Activated effector memory CD4-positive, alpha-beta T cell treated with anti-CD3 and anti-CD28 coated beads, Interleukin-2, amount 50 U/mL, for 16 hours (primary cell): ENCODE measurements at places on chromosomes 4 and X.

DNA sequence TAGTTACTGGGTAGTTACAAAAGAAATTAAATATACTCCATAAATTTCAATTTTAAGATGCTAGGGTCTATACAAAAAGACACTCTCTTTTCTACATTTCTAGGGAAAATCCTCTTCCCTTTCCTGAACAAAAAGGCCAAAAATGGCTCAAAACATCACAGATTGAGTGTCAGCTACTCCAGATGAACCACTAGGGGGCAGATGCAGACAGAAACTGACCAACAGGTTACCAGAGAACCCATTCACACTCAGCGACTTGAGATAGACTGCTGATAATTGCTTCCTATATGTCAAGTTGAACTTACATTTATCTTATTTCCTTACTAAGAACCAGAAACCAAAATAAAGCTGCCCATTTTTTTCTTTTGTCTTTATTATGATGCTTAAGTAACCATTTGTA, 83.4 kb upstream of the MID1IP1 start:
- DNase-seq: no peak

DNA sequence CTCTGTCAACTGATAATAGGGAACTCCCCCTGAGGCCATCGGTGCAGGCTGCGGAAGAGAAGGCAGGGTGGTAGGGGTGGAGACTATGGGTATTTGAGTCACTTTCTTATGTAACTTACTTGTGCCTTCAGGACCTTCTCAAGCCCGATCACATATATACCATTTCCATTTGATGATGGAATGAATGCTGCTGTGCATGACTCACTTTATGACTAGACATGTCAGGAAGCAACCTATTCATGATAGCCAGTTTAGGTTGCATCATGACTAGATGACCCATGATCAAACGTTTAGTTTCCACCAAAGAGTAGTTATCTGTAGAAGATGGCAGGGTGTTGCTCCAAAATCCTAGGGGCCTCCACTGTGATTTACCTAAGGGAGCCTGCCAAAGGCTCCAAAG, 435.5 kb downstream of the DTHD1 start:
- DNase-seq: no peak

- no peak for DNase-seq
Measured at GRCh38 chr4:178632415-178632814, 1190.2 kb upstream of the AGA start.

DNA sequence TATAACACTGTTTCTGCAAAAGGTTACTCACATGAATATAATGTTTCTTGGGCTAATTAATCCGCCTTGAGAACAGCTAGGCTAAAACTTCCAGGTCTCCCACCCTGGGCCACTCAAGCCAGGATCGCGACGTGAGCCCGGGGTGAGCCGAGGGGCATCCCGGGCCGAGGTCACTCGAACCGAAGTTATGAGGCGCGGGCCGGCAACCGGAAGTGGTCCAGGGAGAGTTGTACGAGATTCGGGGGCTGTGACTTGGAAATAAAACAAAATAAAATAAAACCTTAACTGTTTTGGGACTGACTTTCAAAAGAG, 317 bp downstream of the CMC4 start:
- no peak for DNase-seq

GRCh38 chr4:180240670-180241069, 2002.5 kb upstream of the TENM3 start:
- DNase-seq: no peak

- DNase-seq: no peak
Measured at GRCh38 chr4:138114434-138114833, 127.7 kb downstream of the SLC7A11 start.

DNA sequence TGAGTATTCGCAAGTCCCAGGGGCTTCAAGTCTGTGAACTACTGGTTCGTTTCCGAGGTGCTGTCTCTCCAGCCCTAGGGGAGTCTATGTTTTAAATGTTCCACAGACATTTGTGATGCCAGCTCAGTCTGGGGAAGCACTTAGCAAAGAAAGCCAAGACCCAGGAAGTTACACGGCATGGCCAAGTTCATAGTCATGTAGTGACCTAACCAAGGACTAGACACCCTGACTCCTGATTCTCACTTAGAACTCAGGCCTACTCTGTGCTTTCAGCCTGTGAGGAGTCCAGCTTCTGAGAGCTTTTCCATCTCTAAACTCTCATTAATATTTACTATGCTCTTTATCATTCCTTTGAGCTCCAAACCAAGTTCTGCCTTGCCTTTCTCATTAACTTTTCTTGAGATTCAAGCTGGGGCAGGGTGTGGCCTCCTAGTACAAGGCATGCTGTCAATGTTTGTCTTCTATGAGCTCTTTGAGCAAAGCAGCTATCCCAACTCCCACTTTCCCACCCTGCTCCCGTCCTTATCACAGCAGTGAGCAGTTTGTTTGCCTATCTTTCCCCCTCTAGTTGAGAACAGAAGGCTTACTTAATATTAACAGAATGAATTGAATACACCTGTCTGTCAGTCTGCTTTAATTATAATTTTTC, 105.4 kb upstream of the FAM9C start:
- DNase-seq: no peak

DNA sequence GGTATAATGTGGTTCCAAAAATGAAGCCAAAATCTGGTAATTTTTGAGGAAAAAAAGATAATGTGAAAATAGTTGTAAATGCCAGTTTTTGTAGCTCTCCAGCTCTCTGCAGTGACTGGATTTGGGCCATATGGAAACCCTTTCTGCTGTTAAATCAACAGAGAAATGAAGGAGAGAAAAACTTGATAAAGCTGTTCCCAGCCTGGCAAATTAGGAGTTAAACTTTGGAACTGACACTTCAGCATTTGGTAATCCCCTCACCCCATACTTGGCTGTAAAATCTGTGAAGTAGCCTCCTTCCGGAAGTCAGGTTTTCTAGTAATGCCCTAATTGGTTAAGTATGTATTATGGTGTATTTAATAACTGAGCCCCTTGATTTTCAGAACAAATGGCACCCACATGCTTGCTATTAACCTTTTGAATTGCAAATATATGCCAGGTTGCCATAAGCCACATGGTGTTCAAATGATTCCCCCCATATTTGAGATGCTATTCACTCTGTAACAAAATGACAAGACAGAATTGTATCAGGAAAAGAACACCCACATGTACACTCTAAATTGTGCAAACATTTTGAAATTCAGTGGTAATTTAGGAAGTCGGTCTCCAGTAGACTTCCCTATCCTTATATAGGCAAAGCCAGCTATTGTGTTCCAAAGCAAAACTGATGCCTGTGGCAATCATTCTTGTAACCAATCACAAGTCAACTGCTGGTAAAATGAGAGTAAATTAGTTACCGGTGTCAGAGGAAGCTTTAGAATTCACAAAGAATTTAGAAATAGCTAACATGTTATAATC, 96.3 kb upstream of the ADAMTS3 start:
- no peak for DNase-seq

DNA sequence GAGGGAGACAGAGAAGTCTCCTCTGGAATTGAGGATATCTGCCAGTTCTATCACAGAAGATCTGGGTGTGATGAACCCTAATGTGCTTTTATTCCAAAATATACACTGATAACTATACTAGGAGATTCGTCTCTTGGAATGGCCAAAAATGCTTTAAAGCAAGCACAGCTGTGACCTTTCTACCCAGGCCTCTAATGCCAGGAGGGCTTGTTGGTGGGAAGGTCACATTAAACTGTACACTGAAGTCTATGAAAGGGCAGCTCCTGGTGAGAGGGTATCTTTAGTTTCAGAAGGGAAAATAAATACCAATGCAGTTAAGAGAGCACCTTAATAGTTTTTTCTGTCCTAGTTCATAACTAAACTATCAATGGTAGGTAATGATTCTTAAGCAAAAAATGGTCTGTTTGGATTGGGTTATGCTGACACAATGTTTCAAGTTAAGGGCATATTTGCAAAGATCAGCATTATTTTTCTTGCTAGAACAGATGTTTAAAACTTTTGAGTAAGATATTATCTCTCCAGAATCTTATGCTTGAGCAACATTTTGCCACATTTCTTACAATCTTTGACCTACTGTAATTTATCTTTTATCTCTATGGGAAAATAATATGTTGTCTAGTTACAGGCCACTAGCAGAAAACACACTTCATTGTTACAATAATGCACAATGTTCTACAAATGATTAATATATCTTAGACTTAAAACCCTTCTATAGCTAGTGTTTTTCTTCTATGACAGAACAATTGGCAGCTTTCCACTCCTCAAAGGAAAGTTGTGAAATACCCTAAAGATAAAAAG, 59.6 kb downstream of the SEC24D start:
- no peak for DNase-seq

DNA sequence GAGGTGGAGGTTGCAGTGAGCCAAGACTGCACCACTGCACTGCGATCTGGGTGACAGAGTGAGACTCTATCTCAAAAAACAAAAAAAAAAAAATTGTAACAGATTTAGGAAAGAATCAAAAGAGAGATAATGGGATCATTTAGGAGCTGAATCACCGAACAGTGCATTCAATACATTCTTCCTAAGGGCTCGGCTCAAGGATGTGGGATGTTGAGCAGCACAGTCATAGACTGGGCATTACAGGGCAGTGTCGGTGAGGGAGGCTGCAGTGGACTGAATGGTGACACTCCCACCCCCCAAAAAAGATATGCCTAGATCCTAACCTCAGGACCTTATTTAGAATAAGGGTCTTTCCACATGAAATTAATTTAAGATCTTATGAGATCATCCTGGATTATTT, 70.0 kb downstream of the EVC2 start:
- no peak for DNase-seq

GRCh38 chr4:111064342-111064993, 441.6 kb upstream of the PITX2 start:
- no peak for DNase-seq

DNA sequence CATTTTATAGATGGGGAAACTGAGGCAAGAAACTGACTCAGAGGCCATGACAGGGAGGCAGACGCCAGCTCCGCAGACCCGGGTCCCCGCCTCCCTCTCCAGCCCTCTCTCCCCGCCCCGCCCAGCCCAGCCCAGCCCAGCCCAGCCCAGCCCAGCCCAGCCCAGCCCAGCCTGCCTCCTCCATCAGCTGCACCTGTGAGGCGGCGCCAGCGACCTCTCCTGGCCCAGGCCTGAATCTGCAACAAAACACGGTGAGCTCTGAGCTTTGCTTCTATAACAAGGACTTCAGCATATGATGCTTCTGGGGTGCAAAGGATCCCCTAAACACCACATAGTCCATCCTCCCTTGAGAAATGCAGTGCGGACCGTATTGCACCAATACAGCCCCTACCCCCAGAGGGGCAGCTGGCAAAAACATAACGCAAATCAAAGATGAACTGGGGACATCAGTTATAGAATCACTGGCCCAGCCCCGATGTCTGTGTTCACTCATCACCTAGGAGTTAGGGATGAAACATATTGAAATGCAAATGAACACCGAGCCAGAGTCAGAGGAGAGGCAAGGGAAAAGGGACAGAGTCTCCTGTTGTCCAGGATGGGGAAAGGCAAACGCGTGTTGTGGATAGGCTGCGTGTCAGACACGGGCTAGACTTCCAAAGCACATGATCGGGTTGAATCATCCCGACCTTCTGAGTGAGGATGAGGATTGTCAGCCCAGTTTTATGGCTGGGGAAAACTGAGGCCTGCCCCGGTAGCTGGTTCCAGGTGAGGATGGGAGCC, 216.1 kb upstream of the PSAPL1 start:
- no peak for DNase-seq

DNA sequence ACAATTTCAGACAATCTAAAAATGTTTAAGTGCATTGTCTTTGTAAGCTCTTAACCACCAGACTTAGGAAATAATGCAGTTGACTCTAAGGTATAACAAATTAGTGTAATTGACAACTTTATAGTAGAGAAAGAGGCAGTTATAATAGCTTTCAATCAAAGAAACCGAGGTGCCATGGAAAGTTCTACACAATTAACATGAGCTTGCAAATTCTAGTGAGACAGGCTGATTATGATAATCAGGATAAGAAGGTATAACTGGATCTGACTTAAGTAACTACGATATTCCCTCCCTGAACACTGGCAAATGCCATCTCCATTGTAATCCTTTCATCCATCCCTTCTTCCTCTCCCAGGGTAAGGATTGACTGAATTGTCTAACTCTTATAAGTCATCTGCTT, 11.4 kb upstream of the KLHL5 start:
- no peak for DNase-seq

DNA sequence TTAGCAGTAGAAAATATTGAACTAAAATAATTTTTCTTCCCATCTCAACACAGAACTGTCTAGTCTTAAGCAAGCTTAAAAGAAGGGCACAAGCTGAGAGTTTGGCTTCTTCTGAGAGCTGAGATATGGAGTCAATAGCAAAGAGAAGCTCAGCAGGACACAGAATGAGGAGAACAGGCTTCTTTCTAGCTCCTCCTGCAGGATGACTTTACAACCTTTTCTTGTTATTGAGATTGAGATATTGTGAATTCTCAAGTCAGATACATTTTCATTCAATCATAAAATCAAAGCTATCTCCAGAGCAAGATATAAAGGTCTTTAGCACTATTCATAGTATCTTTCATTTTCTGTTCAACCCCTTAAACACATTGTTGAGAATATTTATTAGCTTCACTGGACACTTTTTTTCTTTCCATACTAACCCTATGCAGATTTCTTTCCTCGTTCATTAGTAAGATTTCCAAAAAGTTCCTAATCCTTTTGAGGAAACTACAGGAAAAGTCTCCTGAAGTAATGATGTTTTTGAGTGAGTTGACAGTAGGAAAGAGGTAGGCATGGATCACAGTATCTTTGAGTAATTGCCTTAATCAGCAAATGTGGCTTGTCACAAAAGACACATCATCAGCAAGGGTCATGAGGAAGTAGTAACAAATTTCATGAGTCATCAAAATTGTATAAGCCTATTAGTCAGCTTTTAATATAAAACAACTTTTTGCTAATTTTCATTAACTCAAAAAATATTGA, 17.8 kb upstream of the CXCL3 start:
- DNase-seq: no peak

DNA sequence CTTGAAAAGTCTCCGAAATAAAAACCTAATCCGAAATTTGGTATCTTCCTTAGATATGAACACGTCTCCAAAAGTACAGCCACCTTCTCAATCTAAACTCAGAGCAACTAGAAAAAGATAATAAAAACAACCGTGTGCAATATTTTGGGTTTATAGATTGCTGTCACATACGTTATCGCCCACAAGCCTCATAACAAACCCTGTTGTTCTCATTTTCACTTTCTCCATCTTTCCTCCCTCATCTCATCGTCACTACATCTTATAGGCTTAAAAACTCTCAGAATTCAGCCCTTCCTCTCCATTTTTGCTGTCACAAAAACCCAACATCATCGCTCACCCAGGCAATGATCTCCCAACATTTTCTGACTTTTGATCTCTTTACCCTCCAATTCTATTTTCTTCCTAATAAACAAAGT, 448 bp upstream of the SCFD2 start:
- no peak for DNase-seq
